Activated CD4-positive, CD25-positive, alpha-beta regulatory T cell treated with anti-CD3 and anti-CD28 coated beads, Interleukin-2, amount 50 U/mL, for 16 hours (primary cell): ENCODE measurements at places on chromosomes 13 and 19.

DNA sequence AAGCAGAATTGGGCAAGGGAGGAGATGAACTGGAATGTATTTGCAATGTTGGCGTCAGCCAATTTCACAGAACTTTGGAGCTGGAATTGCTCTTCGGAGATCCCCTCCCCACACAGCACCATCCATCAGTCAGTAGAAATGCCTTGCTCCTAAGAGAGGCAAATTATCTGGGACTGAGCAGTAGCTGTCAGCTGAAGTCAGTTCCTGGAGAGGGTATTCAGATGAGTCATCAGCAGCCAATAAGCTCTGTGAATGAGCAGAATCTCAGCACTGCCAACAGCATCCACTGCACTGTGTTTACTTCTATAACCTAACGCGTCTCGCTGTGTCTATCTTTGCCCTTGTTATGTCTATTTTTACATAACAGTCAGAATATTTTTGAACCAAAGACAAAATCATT lies 213.7 kb downstream of the SLITRK5 start:
- DNase-seq, result no peak

GRCh38 chr19:24069905-24070657 lies 16.9 kb upstream of the ZNF254 start:
- DNase-seq, result no peak

GRCh38 chr13:22112956-22113745 lies 442.3 kb downstream of the FGF9 start:
- DNase-seq, result no peak

DNA sequence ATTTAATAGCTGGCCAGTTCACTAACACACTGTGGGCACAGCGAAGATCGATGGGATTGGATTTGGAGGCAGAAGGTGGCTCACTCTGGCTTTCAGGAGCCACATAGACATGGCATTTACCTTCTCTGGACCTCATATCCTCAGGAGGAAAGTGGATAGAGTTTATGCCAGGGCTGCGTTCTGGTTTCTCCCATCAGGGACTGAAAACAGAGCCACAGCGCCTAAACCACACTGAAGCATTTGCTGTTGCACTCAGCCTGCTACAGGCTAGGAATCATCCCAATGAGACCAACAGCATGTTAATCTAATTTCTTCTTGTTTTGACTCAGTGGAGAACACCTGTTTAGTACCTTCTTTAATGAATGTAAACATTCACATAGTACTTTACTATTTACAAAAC lies 1.6 kb downstream of the CYSLTR2 start:
- DNase-seq, result no peak

DNA sequence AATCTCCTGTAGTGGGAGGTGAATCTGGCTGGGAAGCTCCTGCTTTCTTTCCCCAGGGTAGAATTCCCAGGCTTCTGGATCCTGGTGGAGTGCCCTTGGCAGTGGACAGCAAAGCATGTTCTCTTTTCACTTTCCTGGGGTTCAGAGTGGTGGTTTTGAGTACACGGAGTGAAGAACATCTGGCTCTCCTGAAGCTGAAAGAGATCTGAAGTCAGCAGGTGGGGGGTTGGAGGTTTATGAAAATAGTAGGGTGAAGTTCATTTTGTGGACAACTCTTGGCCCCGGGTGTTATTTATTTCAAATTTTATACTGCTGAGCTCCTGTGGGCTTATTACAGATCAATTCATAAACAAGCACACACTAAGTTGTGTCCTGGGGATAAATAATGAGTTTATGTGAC lies 497.3 kb downstream of the KLF5 start:
- no peak for DNase-seq
